ENCODE measurements at places on chromosomes 13 and 19.

GRCh38 chr13:38664906-38665305 is 22.0 kb upstream of the FREM2 start:
- DNase-seq, result no peak
- H3K27me3 ChIP-seq, result no peaks in the 10 kb centered on the region
- no peak overlapping the region for H3K4me3 ChIP-seq
- H3K27ac ChIP-seq, result no peak overlapping the region
- peaks cover 10% of the 10 kb centered on the region for H3K4me1 ChIP-seq
- H3K36me3 ChIP-seq, result no peaks in the 10 kb centered on the region

- DNase-seq, result no peak
- no peaks in the 10 kb centered on the region for H3K4me1 ChIP-seq
- H3K36me3 ChIP-seq, result no peaks in the 10 kb centered on the region
- no peak overlapping the region for H3K4me3 ChIP-seq
Observed at GRCh38 chr13:46521486-46521885, 31.5 kb upstream of the LRCH1 start.

DNA sequence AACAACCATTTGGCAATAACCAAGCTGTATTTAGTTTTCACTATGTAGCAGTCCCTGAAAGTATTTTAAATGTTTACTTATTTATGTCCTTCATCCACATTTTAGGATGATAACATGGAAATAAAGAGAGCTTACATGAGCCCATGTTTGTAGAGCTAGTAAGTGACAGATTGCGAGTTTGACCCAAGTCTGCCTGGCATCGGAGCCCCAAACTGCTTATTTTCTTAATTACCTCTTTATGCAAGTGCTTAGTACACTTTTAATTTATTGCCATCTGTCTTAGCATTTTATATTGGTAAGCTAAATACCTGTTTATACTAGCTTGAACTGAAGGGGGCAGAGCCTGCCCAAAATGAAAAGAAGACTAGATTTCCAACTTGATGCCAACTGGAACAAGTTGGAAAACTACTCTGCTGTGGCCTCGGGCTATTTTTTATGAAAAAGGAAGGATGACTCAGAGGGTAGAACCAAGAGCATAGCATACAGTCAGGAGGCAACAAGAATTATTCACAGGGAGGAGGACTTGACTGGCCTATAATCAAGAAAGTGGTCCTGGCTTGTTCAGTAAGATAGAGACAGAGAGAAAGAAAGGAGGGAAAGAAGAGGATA is 150.2 kb downstream of the NDFIP2 start:
- no peaks in the 10 kb centered on the region for H3K4me1 ChIP-seq
- H3K27me3 ChIP-seq, result no peaks in the 10 kb centered on the region
- DNase-seq, result no peak
- H3K27ac ChIP-seq, result no peak overlapping the region
- no peaks in the 10 kb centered on the region for H3K36me3 ChIP-seq

- no peak for DNase-seq
- no peak overlapping the region for H3K27ac ChIP-seq
- H3K4me3 ChIP-seq, result no peak overlapping the region
- peaks cover 62% of the 10 kb centered on the region for H3K36me3 ChIP-seq
- no peaks in the 10 kb centered on the region for H3K27me3 ChIP-seq
Observed at GRCh38 chr19:39828015-39828653, 5.8 kb downstream of the DYRK1B start.

DNA sequence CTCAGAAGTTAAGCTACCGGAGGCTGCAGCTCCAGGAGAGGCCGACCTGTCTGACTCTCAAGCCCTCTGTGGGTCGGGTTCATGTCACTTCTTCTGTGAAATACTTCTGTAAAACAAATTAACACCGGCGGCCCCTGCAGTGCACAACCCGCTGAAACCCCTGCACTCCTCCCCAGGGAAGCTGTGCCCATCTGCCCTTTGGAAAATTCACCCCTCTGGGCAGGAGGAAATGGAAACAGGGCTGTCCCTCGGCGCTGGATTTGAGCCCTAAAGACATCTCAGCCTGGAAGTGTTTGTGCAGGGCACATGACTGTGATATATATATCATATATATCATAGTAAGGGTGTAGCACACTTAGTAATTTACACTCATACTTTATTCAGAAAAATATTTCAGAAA is 415.3 kb downstream of the IRS2 start:
- no peak for DNase-seq
- no peaks in the 10 kb centered on the region for H3K4me1 ChIP-seq
- no peak overlapping the region for H3K4me3 ChIP-seq
- H3K27me3 ChIP-seq, result peaks cover 15% of the 10 kb centered on the region
- no peak overlapping the region for H3K27ac ChIP-seq

DNA sequence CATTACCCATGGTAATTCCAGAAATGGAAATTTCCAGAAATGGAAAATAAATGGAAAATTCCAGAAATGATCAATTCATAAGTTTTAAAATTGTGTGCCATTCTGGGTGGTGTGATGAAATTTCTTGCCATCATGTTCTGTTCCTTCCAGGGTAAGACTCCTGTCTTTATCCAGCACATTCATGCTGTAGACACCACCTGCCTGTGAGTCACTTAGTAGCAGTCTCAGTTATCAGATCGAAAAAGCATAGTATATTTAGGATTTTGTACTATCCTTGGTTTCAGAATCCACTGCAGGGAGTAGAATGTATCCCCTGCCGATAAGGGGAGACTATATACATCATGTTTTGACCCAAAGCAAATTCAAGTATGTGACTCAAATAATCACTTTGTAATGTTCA is 26.7 kb upstream of the CSNK1A1L start:
- no peak overlapping the region for H3K4me3 ChIP-seq
- H3K27ac ChIP-seq, result no peak overlapping the region
- H3K4me1 ChIP-seq, result peaks cover 12% of the 10 kb centered on the region
- no peaks in the 10 kb centered on the region for H3K27me3 ChIP-seq
- no peak for DNase-seq

GRCh38 chr13:101829484-101829883 is 377.0 kb downstream of the ITGBL1 start:
- H3K27me3 ChIP-seq, result no peaks in the 10 kb centered on the region
- DNase-seq, result no peak
- no peak overlapping the region for H3K4me3 ChIP-seq
- no peak overlapping the region for H3K27ac ChIP-seq
- H3K36me3 ChIP-seq, result no peaks in the 10 kb centered on the region

- no peak for DNase-seq
- H3K27me3 ChIP-seq, result no peaks in the 10 kb centered on the region
- H3K36me3 ChIP-seq, result no peaks in the 10 kb centered on the region
- H3K4me1 ChIP-seq, result no peaks in the 10 kb centered on the region
Observed at GRCh38 chr19:15098460-15098859, 8.7 kb upstream of the SYDE1 start.

- H3K27ac ChIP-seq, result peak overlapping the region; percentile 60
- no peaks in the 10 kb centered on the region for H3K27me3 ChIP-seq
- peaks cover 25% of the 10 kb centered on the region for H3K4me1 ChIP-seq
Observed at GRCh38 chr19:48867746-48868113, 687 bp downstream of the PLEKHA4 start.

DNA sequence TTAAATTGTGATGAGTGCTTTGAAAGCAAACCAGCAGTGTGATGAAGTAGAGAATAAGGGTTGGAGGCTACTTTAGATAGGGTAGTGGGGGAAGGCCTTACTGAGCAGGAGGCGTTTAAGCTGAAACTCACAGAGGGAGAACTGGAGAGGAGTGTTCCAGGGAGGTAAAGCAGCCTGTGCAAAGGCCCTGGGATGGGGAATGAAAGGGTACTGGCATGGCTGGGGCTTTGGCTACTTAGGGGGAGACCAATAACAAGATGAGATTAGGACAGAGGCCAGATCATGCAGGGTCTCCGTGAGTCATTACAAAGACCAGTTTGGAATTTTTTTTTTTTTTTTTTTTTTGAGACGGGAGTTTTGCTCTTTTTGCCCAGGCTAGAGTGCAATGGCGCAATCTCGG is 1.1 kb downstream of the PPP5C start:
- H3K27me3 ChIP-seq, result no peaks in the 10 kb centered on the region
- peaks cover 22% of the 10 kb centered on the region for H3K4me1 ChIP-seq
- no peak overlapping the region for H3K27ac ChIP-seq
- H3K36me3 ChIP-seq, result peaks cover 13% of the 10 kb centered on the region

DNA sequence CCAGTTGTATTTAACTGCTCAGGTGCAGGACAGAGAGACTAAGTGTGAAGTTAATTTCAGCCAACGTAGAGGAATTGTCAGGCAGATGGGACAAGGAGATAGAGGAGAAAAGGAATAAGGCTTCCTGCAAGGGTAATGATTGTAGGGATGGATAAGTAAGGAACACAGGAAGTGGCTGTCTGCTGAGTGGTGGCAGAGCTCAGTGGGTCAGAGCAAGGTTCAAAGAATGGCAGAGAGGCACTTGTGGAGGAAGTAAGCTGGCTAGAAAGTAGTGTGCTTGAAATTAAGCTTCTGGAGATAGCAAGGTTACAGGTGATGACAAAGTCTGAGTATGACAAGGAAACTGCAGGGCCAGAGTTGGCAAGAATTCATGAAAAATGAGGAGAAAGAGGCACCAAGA is 47.9 kb downstream of the USPL1 start:
- DNase-seq, result peak; percentile 55
- no peak overlapping the region for H3K4me3 ChIP-seq
- H3K27me3 ChIP-seq, result no peaks in the 10 kb centered on the region
- H3K4me1 ChIP-seq, result peaks cover 10% of the 10 kb centered on the region
- peak overlapping the region; percentile 30 for H3K27ac ChIP-seq

Measured in large intestine (tissue), 12 donors.